ENCODE measurements at places on chromosomes 7 and 10.

DNA sequence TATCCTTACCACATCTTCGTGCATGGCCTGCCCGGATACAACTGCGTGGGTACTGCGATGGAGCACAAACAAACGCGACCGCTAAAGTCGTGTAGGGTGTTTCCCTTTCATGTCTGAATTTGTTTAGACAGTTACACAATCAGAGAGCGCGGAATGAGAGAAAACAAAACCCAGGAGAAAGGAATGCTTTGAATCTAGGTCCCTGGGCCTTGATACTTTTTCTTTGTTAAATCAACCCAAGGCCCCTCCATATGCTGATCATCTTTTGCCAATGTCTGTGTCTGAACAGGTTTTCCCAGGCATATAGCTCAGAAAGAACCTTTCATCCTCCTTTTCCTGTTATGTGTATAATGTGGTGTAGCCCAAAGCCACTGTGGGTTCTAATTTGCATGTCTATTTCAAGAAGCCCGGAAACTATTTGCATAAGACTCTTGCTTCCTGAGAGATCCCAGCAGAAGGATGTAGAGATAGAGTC is 145.8 kb downstream of the FRMD4A start:
- DNase-seq = peak; percentile 13

- DNase-seq = no peak
Measured at GRCh38 chr7:99094401-99094800, 49.5 kb downstream of the SMURF1 start.

- no peak for DNase-seq
Measured at GRCh38 chr7:106618480-106618879, 42.5 kb downstream of the CCDC71L start.

GRCh38 chr10:90417476-90418210 is 440.2 kb downstream of the HTR7 start:
- no peak for DNase-seq

DNA sequence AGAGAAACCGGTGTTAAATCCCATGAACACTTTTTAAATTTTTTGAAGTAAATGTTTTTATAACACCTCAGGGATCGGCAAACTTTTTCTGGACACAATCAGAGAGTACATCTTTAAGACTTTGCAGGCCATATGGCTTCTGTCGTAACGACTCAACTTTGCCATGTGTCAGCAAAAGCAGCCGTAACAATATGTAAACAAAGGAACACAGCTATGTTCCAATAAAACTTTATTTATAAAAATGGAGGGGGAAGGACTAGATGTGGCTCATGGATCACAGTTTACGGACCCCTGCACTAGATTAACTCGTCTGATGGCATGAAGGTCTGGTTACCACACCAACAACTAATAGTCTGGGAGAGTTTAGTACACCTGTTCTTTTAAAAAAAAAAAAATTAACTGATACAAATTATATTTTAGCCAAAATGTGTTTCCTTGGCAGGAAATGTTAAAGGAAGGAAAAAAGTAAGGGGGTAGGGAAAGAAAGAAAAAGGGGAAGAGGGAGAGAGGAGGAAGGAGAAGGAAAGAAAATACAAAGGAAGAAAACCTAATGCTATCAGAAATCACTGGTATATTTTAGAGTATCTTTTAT is 50.2 kb downstream of the ABI1 start:
- DNase-seq = no peak

- no peak for DNase-seq
Measured at GRCh38 chr7:82312646-82313045, 130.9 kb downstream of the CACNA2D1 start.

DNA sequence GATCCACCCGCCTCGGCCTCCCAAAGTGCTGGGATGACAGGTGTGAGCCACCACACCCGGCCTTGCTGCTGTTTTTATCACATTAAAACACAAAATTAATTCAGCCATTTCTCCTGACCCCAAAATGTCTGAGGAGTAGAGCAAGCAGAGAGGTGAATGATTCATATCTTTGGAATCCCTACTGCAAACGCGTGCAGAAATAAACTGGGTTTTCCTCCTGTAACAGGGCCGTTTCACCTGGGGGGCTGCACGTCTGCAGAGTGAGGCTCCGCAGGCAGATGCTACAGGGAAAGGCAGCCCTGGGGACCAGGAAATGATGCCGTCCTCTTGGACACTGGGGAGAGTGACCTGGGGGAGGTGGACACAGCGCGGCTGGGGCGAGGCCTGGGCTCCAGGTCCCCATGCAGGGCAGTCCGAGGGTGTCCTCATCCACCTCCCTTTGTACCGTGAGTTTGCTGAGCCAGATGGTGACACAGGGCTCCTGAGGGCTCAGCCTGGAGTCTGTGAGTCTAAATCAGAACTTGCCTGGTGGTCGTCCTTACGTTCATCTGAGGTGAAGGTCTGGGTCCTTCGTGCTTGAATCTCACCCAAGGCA is 41.9 kb downstream of the PDGFA start:
- no peak for DNase-seq

GRCh38 chr7:74452748-74453321 is 871 bp upstream of the GTF2IRD1 start:
- DNase-seq = no peak

- DNase-seq = no peak
Measured at GRCh38 chr7:152462995-152463708, 27.3 kb upstream of the KMT2C start.

GRCh38 chr7:116956477-116956804 is 3.1 kb downstream of the ST7 start:
- no peak for DNase-seq

DNA sequence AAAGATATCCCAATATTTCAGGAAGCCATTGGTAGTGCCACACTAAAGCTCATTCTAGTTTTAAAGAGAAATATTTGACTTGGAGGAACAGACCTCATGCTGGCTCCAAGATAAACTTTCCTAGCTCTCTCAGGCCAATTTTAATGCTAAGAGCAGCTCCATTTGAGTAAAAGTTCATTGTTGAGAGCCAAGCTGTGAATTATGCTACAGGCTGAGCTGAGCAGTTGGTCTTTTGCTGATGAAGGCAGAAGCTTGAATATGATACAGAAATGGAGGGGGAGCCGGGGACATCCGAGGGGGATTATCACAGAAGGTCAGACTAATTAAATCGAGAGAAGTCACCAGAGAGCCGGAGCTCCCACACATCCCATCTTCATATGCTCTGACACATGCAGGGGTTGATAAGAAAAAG is 175.7 kb upstream of the AUTS2 start:
- DNase-seq = no peak

DNA sequence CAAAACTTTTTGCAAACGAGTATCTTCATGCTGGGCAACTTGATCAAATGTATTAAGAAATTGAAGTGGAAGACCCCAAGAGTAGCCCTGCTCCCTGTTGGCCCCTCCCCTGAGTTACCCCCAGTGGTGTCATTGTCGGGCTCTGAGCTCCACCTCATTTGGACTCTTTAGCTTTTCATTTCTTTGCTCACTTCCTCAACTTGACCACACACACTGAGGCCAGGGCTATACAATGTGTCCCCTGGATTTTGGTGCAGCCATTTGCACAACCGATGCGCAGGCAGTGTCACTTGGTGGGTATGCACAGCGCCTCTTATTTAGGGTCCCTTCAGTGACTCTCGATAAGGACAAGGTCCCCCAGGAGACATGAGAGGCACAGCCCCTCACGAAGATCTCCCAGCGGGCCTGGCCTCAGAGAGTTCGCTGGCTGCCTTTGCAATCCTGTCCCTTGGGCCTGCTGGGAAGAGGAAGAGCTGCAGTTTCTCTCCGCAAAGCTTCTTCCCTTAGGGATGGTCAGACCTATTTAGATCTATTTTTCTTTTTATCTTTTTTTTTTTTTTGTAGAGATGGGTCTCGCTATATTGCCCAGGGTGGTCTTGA is 2.5 kb upstream of the MUC3A start:
- DNase-seq = no peak

- no peak for DNase-seq
Measured at GRCh38 chr7:55339033-55340000, 25.8 kb upstream of the LANCL2 start.

GRCh38 chr7:20395511-20395910 is 64.8 kb downstream of the ITGB8 start:
- no peak for DNase-seq

DNA sequence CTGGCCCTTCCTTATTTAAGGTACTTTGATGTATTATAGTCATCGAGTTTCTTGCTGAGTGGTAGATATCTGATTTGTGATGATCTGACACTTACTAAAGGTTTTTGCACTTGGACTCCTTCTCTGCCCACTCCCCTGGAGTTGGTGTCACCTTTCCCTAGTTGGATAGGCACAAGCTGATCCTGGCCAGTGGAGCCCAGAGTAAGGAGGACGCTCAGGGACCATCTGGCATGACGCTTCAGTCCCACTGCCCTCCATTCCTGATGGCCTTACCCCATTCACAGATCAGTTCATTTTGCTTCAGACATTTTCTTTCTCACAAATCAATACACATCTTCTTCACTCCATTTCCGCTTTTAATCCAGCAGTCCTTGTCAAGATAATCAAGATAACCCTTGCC is 20.1 kb downstream of the ASB15 start:
- DNase-seq = no peak

GRCh38 chr10:30773501-30773900 is 143.9 kb upstream of the LYZL2 start:
- DNase-seq = no peak

GRCh38 chr7:23685731-23686130 is 5.7 kb downstream of the FAM221A start:
- DNase-seq = no peak

GRCh38 chr10:117239721-117240620 is 943 bp upstream of the SLC18A2 start:
- DNase-seq = no peak

GRCh38 chr10:92569071-92569470 is 4.8 kb downstream of the IDE start:
- DNase-seq = no peak

GRCh38 chr10:71312811-71313789 is 6.0 kb upstream of the SLC29A3 start:
- DNase-seq = no peak

DNA sequence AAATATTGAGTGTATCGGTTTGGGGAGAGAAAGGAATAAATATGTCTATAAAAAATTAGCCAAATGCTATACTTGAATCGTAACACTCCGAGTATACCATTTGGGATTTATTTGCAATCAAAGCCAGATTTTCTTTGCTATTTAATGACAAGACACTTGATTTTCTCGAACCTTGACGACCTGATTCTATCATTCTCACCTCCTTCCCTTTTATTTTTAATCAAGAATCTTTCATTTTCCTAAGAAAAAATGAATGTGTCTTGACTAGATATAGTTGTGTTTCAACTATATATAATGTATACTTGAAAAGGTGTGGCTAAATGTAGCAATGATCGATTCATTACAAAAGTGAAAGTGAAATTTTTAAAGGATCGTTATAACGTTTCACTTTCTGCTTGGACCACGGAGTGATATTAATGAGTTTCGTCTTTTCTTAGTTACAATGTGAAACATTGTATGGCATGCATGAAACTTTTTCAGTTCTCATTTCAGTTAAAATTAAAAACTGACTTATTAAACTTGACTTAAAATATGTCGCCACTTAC is 562 bp downstream of the NUB1 start:
- no peak for DNase-seq

DNA sequence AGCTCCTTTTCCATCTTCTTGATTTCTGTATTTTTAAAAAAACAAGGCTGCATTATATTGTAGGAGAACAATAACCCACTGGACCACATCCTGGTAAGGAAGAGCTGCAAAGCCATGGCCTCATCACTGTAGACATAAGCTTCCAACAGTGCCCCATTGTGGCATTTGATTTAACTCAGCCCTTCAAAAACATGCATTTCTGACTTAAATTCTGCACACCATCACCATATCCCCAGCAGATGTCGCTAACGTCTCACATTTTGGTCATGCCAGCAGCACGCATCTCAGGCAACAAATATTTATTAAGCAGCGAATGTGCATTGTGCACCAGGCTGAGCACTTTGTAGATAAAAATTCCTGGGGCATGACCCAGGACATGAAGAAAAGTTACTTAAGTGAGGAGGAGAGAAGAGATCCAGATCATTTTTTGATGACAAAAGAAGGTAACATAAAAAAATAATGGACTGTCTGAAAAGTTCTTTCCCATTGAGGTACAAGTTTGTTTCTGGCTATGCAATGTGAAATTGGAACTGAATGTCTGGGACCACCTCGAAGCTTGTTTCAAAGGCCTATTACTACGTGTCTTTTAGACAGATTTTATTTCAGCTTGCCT is 164.6 kb upstream of the CDCA7L start:
- DNase-seq = peak; percentile 46

DNA sequence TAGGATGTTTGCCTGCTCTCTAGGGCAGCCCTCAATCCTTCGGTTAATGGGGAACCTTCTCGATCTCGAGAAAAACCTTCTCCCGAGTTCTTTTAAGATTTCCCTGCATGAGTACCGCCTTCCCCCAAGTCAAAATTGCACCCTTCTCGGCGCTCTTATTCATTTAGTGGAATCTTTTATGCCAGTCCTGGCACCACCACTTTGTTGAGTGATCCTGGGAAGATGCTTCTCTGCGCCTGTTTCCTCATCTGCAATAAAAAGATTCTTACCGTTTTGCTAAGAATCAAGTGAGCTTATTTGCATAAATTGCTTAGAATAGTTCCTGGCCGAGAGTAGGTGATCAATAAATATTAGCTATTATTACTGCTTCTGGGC is 697 bp downstream of the ARPC1A start:
- no peak for DNase-seq

- no peak for DNase-seq
Measured at GRCh38 chr7:130273081-130273932, 6.6 kb downstream of the CPA2 start.

DNA sequence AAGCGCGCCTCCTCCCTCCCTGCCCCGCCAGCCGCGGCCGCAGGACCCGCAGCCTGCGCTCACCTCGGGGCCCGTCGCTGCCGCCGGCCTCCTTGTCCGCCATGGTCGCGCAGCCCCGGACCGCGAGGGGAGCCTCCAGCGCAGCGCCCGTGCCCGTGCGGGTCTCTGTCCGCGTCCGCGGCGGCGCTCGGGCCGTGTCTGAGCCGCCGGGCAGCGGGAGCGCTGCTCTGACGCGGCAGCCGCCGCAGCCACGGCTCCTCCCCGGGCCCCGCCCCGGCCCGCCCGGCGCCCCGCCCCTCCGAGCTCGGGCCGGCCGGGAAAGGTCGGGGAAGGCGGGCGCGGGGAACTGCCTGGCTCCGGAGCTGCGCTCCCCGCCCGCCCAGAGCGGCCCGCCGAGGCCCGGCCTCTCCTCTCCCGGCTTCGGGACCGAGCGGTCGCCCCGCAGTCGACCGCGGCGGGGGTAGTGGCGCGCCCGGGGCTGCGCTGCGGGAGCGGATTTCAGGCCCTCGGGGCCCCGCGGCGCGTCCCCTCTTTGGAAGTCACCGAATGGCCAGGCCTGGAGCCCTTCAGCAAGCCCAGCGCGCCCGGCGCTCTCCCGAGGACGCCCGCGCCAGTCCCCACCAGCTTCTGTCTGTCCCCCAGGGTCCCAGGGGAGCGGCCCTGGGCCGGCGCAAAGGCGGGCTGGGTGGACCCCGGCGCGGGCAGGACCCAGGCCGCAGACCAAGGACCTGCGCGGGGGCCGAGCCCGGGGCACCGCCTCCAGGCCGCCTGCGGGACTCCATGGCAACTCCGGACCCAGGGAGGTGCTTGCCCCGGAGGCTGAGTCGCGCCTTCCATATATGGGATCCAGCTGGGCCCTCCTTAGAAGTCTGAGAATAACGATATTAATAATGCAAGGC is at the start of gene HSPA12A:
Gene HSPA12A, minus strand, starts transcription at position 200 of the 899 bp plus-strand sequence. Its CDS starts 97 bp downstream, at position 103.
- peak; percentile 55 for DNase-seq
